ENCODE measurements at places on chromosomes 3 and 15.

GRCh38 chr3:46921871-46922271, 44.4 kb downstream of the PTH1R start:
- no peak for DNase-seq

DNA sequence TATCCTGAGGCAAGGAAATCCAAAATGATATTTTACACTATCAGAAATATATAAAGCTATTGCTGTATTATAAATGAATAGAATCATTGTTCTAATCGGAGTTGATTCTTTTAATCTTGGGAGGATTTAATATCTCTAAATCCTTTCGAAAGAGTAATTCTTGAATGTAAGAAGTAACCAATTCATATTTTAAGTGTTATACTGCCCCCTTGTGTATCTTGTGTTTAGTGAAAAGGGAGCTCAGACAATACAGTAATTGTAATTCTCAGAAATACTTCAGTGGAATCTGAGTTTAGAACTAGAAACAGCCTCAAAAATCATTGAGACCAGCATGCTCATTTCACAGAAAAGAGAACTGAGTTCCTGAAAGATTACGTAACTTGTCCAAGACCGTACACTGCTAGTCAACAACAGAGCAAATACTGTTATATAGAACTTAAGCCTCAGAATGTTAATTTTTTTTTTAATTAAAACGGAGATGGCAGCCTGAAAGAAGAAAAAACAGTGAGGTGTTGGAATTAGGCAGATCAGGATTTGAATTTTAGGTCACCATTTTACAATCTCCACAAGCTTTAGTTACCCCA, 42.9 kb downstream of the PLCH1 start:
- DNase-seq: peak; percentile 41

GRCh38 chr3:25944329-25944728, 154.4 kb downstream of the OXSM start:
- no peak for DNase-seq

- no peak for DNase-seq
These were observed 470.1 kb upstream of the THBS1 start for GRCh38 chr15:39110746-39111145.

GRCh38 chr15:25545017-25545416, 106.2 kb upstream of the UBE3A start:
- peak; percentile 13 for DNase-seq

- DNase-seq: peak; percentile 72
These were observed 10.6 kb downstream of the ARPP19 start for GRCh38 chr15:52558196-52558595.
